ENCODE measurements at places on chromosomes 1 and 21.

- no peak for DNase-seq
Observed at GRCh38 chr1:167420510-167420909, 97.8 kb downstream of the CD247 start.

DNA sequence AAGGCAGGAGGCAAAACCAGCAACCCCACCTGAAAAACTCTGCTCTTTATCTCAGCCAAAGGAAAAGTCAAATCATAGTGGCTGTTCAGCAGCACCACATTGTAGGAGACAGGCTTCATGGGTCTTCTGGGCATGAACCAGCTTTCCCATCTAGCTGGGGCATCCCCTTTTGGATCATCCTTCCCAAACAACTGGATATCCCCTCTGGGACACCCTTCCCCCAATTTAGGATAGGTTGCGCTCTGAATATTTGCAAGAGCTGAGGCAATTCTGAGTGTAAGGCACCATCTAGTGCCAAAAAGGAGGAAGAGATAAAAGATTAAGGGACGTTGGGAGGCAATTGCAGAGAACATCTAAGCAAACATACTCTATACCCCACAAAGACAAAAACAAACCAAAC lies 295.8 kb downstream of the MATN1 start:
- no peak for DNase-seq

GRCh38 chr1:217076902-217077301 lies 353.7 kb upstream of the ESRRG start:
- DNase-seq, result no peak

GRCh38 chr1:186476264-186477040 lies 15.5 kb upstream of the PDC start:
- no peak for DNase-seq

DNA sequence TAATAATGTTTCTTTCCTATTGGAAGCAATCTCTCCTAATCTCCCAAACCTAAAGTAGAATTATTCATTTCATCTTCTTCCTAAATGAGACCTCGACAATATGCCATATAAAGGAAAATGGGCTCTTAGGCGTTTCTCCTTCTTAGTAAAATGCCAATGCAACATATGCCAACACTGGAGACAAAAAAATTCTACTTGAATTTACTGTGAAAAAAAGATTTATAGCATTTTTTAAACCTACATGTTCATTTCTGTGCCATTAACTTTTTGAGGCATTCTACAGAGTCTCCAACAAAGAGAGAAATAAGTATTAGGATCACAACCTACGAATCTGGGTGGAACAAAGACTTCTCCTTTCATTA lies 1.3 kb downstream of the WDR47 start:
- no peak for DNase-seq

- DNase-seq, result no peak
Observed at GRCh38 chr1:162094271-162094670, 24.8 kb downstream of the NOS1AP start.

GRCh38 chr1:219573158-219573557 lies 39.7 kb downstream of the ZC3H11B start:
- DNase-seq, result no peak

- DNase-seq, result no peak
Observed at GRCh38 chr1:1286313-1287261, 6.4 kb downstream of the SCNN1D start.

GRCh38 chr1:181140398-181140797 lies 51.9 kb downstream of the IER5 start:
- no peak for DNase-seq

GRCh38 chr1:225471453-225472301 lies 43.8 kb upstream of the LBR start:
- DNase-seq, result no peak

- no peak for DNase-seq
Observed at GRCh38 chr1:22579541-22580155, 16.4 kb downstream of the EPHA8 start.
